ENCODE measurements at places on chromosomes 12 and 14.

DNA sequence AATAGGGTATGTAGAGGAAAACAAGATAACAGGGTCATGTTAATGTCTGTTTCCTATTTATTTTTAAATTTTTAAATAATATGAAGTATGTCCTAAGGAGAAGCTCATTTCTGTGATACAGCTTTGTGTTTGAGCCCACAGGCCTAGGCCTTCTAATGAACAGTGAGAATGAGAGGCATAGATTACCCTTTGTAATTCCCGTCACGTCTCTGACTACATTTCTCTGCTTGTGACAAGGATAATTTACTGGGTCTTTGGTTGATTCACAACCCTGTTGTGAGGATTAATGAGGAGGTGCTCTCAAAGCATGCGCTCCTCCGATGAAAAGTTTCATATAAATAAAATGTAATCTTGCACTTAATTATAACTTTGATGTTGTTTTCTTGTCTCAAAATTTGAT is 56.1 kb downstream of the SYT10 start:
- no peak for DNase-seq

GRCh38 chr14:63468294-63468693 is 74.9 kb downstream of the PPP2R5E start:
- no peak for DNase-seq

GRCh38 chr14:39029789-39030188 is 73.2 kb downstream of the SEC23A start:
- DNase-seq, result no peak

GRCh38 chr12:120500581-120500980 is 4.7 kb downstream of the DYNLL1 start:
- no peak for DNase-seq

DNA sequence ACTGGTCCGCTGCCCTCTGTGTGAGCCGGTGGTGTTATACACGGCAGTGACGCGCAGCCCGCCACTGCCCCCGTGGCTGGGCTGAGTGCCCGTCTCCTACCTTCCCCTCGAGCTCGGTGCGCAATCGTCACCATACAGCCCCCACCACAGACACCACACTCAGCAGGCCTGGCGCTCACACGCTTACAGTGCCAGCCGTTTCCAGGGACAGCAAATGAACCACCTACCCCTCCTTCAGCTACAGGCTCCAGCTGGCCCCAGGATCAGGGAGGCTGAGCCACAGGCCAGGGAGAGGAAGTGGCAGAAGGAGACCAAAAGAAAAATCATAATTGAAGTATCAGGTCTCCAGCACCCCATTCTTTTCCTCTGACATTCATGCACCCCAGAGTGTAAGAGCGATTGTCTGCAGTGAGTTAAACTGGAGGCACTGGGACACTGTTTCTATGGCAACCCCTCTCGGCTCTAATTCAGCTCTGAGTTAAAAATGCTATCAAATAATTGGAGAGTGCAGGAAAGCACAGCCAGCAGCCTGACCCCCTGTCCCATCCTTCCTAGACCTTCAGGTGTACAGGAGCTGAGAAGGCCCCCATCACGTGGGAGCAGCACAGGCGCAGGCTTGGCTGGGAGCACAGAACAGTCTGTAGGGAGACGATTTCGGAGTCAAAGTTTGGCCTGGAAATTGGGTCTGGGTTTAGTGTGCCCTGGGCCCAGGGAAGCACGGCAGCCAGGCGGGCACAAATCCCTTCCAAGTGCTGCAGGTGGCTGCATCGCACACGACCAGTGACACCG is 18.0 kb downstream of the LRTM2 start:
- no peak for DNase-seq

DNA sequence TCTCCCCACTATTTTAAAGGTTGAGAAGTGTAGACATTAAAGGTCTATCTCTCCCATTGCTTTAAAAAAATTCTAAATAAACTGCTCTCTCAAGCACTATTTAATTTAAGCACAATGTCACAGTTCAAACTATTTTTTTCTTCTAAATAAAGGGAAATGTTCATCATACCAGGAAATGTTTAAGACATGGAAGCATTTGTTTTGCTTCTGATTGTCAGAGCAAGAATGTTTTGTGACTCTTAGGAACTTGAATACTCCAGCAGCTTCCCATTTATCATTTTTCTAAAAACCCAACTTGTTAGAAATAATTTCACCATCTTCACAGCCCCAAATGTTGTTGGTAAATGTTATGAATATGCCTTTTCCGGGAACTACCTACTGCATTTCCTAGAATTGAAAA is 121.8 kb upstream of the NTF3 start:
- DNase-seq, result no peak

GRCh38 chr14:58587271-58587670 is 50.5 kb upstream of the DACT1 start:
- no peak for DNase-seq

DNA sequence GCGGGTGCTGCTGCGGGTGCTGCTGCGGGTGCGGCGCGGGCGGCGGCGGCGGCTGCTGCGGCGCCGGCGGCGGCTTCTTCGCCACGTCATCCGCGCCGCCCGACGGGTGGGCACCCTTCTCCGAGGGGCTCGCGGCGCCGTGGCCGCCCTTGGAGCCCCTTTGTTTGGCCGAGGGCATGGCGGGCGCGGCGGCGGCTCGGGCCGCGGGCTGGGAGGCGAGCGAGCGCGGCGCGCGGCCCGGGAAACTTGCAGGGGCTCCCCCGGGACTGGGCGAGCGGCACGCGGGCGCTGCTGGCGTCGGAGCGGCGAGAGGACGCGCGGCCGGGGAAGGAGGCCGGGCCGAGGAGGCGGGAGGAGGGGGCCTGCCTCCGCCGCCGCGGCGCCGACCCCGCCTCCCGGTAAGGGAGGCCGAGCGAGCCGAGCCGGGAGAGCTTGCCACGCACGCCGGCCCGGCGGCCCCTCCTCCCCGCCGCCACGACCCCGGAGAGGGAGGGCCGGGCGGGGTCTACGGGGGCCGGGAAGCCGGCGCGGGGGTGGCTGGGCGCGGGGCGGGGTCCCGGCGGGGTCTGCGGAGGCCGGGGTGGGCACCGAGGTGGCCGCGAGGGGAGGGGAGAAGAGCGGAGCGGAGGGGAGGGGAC is at the start of gene CKAP4:
Gene CKAP4, minus strand, starts transcription at position 347 of the 638 bp plus-strand sequence. Its CDS starts 169 bp downstream, at position 178.
- peak; percentile 83 for DNase-seq

DNA sequence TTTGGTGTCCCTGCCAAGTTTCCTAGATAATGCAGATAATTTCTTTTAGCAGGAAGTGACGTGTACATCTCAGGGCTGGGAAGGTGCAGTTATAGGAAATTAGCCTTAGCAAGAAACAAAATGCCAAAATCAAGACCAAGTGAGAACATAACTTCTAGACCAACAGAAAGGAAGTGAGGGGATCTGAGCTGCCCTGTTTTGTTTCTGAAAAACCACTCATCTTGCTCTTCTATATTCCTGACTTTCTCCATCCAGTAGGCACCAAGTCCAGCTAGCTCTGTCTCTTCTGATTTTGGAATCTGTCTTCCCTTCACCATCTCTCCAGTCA is 23.9 kb upstream of the DUSP6 start:
- DNase-seq, result no peak

DNA sequence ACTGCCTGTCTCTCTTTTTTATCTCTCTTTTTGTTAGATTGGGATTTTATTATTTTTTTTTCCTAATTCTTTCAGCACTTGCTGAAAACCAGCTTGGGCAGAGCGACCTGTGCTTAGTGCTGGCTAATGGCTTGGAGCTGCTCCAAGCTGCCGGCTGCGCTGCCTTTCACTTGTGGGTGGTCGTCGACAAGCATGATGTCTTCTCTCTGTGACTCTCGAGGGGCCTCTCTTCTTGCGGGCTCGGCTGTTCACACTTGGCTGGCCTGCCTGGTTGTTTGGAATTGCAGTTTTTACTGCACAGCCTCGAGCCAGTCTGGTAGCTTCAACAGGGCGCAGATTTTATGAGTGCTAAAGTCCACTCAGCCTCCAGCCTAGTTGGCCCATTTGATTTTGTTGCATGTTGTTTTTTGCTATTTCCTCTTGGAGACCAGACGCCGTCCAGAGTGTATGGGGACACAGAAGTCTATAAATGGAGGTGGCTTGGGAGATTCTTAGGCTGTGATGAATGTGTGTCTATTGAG is 18.6 kb downstream of the TPCN1 start:
- no peak for DNase-seq

DNA sequence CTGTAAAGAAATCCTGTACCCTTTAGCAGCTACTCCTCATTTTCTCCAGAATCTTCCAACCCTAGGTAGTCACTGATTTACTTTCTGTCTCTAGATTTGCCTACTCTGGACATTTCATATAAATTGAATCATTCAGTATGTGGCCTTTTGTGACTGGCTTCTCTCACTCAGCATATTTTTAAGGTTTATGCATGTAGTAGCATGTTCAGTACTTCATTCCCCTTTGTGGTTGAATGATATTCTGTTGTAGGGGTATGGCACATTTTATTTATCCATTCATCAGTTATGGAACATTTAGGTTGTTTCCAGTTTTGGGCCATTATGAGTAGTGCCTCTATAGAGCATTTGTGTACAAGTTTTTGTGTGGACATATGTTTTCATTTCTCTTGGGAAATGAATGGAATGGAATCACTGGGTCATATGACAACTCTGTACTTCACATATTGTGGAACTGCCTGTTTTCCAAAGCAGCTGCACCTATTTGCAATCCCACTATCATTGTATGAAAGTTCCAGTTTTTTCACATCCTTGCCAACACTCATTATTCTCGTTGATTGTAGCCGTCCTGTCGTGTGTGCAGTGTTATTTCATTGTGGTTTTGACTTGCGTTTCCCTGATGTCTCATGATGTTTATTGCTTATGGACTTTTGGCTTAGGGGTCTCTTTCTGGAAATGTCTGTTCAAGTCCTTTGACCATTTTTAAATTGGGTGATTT is 57.2 kb downstream of the ATF7IP start:
- no peak for DNase-seq

GRCh38 chr12:122064025-122064777 is 14.4 kb upstream of the MLXIP start:
- DNase-seq, result peak; percentile 67

DNA sequence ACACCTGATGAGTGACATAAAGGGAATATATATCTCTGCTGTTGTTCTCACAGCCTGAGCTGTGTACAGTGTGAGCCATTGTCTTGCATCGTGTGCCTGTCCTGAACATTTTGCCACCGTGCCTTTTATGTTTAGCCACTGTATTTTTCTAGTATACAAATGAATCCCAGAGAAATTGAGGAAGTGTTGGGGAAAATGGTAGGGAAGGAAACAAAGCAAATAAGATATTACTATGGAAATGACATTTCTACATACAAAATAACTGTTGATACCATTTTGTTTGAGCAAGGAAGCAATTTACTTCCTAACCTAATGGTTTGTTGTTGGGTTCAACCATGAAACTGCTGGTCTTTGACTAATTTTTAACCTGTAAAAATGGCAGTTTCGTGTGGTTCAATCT is 5.5 kb downstream of the PSMA6 start:
- no peak for DNase-seq

- no peak for DNase-seq
Measured at GRCh38 chr14:73474952-73475351, 15.8 kb upstream of the RIOX1 start.

- DNase-seq, result no peak
Measured at GRCh38 chr12:132373901-132374611, 44.7 kb upstream of the GALNT9 start.

All from activated CD8-positive, alpha-beta memory T cell treated with anti-CD3 and anti-CD28 coated beads for 24 hours (primary cell).